SHP77 (cell line): ENCODE measurements at places on chromosomes 6 and 20.

DNA sequence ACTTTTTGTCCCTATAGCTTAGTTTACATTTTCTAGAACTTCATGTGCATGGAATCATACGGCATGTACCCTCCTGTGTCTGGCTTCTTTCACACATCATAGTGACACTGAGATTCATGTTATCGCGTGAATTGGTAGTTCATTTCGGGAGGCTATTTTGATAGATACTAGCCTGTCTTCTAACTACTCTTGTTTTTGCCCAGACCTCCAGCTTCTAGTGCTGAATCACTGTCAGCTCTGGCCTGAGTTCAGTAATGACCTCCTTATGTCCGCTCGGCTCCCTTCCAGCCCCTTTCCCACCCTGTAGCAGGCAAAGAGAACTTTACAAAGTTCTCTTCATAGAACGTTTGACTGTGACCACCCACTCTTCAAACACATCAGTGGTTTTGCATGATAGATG is 14.1 kb downstream of the MYBL2 start:
- DNase-seq = no peak

DNA sequence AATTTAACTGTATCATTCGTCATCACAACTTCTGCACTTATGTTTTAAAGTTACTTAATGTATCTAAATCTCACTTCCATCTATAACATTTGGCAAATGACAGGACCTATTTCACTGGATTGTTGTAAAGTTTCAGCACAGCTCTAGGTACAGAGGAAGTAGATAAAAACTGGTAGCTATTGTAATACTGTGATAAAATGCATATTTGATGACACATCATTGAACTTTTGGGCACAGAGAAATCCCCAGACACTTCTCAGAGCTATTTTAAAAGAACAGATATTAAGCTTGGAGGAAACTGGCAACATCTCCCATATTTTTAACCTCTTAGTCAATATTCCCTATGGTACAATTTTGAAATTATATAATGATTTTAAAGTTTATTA is 138.7 kb downstream of the RFPL4B start:
- no peak for DNase-seq

- no peak for DNase-seq
These were observed 2.1 kb upstream of the HLA-DOB start for GRCh38 chr6:32818867-32819266.

GRCh38 chr6:167244991-167245390 is 46.1 kb upstream of the UNC93A start:
- DNase-seq = no peak

DNA sequence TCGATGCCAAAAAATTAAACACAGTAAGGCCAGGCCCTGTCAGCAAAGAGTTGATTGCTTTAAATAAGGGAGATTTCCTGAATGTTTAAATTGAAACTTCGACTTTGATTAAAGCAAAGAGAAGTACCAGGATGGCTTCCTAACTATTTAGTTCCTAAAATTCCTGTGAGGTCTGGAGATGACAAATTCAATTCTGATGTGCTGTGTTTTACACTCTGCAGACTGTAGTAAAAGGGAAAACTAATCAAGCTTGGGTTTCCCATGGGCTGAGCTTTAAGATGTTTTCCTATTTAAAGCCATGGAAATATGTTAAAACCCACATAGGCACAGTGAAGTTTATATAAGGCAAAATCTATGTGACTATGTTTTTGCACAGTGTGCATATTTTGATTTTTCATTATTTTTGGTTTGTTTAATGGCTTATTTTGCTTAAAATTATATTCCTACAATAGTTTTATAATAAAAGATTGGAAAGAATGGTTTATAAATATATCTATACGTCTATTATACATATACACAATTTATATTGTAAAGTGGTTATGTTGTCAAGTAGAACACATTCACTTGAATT is 198.5 kb upstream of the EYA4 start:
- DNase-seq = no peak

DNA sequence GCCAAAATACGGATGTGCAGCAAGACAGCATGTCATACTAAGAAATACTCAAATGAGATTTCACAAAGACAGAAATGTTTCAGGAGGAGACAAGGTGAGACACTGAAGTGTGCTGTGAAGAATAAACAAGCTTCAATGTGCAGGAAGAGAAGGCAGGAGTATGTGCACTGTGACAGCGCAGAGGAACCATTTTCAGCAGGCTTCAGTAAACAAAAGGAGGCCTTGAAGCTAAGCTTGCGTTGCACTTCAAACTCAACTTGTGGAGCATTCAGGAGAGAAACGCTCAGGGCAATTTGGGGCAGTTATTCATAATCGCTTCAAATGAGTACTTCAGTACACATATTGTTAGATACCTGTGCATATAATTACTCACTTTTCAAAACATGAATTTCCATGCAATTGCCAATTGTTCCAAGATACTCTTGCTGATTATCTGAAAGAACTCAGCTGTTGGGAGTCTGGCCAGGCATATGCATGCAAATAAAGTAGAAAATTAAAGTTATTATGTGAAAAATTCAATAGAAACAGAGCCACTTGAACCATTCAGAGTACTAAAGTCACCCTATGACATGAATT is 234.2 kb upstream of the OPRM1 start:
- DNase-seq = no peak

DNA sequence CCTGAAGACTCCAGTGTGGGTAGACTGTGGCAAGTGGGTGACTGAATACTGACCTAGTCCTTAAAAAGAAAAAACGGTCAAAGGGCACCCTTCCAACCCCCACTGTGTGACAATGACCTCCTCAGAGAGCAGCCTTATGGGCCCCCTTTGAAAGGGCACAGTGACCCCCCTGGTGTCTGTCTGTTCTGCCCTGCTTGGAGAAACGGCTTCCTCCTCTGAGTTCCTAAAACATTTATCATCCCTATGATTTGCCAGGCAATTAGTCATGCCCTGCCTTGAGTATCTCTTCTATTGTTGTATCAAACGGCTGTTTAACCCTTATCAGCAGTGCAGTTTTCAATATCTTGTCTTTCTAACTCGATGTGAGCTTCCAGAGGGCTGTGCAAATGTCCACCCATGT is 21.0 kb upstream of the STX16 start:
- no peak for DNase-seq

DNA sequence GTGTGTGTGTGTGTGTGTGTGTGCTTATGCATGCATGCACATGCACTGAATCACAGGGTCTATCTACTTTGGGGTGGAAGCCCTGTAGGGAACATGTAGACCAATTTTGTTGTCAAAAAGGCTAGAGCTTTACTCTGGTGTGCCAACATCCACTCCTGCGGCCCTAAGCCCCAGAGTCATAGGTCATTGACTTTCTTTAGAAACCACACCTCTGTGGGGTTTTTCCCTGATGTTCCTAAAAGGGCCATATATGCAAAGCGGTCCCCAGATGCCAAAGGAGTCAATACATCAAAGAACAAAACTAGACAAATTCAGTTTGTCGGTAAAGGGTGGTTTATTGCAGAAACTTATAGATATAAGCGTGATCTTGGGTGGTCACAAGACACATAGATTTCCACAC is 29.8 kb upstream of the SLC2A12 start:
- DNase-seq = no peak

DNA sequence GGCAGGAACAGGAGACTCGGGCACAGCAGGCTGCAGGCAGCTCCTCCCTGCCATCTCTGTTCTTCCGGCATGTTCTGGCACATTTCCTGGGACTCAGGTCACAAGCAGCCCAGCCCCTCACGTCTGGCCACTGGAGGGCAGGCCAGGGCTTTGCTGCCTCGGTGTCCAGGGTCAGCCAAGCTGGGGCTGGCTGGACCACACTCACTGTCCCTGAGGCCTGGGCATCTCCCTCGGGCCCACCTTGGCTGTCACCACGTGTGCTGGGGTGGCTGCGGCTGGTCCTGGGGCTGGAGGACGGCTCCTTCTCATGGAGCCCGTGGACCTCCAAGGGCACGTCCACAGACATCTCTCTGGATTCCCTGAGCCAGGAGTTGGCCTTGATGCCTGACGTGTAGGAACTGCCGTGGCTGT is 18.5 kb downstream of the FRMD1 start:
- peak; percentile 39 for DNase-seq

- DNase-seq = no peak
These were observed 17.8 kb downstream of the SLC22A1 start for GRCh38 chr6:160139420-160139851.

GRCh38 chr6:21953831-21954801 is 342.7 kb downstream of the PRL start:
- DNase-seq = peak; percentile 20

DNA sequence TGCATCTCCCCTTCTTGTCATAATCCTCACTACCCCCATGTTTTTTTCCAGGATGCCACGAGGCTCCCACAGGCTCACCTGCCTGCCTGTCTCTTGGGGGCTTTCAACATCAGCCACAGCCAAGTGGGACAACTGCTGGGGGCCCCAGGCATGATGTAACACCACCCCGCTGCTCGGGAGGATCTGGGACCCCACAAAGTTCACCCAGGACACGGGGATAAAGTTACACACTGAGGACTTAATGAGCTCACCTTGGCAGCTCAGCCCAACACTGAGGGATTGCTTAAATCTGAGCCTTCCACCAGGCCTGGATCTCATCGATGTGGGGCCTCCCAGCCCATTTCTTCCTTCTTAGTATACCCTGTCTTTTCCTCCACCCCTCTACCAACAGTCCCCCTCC is 56.4 kb upstream of the NNAT start:
- no peak for DNase-seq

DNA sequence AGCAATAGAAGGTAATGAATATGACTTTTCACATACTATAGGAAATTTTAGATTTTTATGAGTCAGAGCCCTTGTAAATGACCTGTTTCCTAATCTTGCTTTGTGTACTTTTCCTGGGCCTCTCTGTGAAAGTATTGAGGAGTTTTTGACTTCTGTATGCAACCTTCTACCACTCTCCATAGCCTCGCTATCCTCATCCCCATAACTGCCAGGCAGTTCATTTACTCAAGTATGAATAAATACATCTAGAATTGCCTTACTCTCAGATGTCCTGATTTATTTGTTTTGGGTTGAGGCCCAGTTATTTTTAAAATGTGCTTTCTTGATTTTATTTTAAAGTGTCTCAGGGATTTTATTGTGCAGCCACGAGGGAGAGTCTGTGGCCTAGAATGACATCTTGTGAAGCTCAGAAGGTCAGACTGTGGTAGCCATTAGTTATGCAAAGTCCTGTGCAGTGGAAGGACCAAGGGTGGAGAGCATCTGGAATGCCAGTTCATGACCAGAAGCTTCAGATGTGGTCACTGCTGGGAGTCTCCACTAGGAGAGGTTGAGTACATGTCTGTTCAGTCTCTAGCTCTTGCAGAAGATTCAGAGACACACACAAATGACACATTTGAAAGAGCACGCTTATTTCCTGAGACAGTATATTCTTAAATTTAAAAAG is 346.2 kb upstream of the IMPG1 start:
- DNase-seq = no peak

- no peak for DNase-seq
These were observed 57.2 kb downstream of the SHLD1 start for GRCh38 chr20:5807431-5807830.

GRCh38 chr6:143126574-143126941 is 65.9 kb downstream of the AIG1 start:
- DNase-seq = no peak

DNA sequence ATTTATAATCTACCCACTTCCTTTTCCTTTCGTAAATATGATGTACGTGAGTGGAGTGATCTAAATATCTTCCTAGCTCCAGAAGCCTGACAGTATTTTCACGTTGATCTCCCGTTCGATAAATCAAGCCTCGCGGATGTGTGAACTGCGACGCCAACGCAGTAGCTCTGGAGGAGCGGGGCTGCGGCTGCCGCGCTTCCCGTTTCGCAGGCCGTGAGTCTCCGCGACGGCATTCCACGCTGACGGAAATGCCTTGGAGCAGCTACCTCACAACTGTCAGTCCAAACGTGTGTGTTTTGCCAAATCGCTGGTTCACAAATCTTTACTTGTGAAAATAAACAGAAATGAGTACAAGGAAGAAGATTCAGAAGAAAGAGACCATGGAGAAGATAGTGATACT is 41.2 kb downstream of the BTBD3 start:
- DNase-seq = no peak

GRCh38 chr6:147983581-147984366 is 358.9 kb upstream of the SASH1 start:
- DNase-seq = no peak

DNA sequence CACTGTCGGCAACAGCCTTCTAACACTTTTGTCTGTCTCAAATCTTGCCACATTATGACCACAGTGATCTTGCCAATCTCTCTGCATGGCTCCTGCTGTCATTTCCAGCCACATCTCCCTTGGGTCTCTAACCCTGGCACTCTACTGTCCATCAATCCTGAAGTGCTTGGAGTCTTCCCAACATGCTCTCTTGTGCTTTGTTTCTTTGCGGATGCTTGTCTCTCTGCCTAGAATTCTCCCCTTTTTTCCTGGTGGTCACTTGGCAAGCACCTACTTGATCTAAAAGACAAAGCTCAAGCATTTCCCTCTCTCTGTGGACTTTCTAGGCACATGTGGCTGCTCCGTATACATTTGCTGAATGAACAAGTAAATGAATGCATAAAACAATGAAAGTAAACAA is 290.7 kb upstream of the MAP3K7 start:
- no peak for DNase-seq

DNA sequence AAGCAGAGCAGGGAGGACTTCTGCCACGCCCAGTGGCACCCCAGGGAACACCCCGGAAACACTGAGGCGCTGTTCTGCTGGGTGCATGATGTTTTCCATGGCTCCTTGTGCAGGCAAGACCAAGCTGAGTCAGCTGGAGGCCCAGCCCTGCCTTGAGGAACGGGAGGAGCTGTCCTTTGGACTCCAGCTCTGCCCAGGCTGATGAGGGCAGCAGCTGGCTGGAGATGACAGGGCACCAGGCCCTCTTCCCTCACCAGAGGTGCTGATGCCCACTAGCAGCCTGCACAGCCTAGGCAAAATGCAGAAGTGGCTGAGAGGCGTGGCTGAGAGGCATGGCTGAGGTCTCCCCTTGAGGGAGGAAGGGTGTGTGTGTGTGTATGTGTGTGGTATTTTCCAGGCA is 2.4 kb downstream of the C6orf132 start:
- DNase-seq = no peak

DNA sequence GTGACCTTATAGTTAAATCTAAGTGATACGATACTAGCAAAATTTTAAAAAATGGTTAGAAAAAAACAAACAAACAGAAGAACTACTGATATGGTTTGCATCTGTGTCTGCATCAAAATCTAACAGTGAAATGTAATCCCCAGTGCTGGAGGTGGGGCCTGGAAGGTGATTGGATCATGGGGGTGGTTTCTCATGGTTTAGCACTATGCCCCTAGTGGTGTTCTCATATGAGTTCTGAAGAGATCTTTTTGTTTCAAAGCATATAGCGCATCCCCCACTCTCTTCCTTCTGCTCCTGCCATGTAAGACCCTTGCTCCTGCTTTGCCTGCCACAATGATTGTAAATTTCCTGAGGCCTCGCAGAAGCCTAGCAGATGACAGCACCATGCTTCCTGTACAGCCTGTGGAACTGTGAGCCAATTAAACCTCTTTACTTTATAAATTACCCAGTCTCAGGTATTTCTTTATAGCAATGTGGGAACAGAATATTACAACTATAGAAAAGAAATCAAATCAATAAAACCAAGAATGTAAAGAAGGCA is 5.4 kb downstream of the FBXL4 start:
- no peak for DNase-seq
